GDM1 (cell line): ENCODE measurements at places on chromosomes 2 and 18.

DNA sequence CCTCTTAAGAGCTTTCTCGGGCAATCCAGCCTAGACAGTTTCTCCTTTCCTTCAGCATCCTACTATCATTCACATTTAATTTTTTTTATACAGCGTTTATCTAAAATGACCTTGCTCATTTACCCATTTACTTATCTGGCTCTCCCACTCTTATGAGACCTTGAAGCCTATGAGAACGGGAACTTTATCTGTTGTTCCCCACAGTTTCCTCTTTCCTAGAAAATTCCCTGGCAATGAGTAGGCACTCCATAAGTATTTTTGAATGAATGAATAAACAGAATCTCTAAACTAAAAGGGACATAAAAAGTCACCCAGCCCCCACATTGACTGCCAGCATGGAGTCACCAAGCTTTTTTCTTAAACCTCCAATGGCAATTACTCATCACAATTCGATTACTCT is 353.2 kb downstream of the METTL4 start:
- no peak for DNase-seq

DNA sequence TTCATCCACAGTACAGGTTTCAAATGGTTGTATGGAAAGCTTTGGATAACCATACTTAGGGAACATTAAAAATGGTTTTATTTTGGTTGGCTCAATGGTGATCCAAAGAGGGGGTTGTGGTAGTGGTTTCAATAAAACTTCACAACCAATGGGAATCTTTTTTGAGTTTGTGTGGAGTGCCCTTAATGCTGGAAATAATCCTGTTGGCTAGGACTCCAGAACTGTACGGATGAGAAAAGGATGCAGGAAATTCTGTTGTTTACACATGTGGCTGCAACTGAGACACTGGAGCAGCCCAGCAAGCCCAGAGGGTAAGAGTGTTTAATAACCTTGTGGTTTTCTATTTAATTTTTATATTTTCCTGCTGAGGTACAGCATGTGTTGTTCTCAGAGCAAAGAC is at the start of gene CCDC102B:
Gene CCDC102B, plus strand, starts transcription at position 210 of the 400 bp plus-strand sequence. CDS start 38,684 bp downstream, outside the sequence.
- no peak for DNase-seq

DNA sequence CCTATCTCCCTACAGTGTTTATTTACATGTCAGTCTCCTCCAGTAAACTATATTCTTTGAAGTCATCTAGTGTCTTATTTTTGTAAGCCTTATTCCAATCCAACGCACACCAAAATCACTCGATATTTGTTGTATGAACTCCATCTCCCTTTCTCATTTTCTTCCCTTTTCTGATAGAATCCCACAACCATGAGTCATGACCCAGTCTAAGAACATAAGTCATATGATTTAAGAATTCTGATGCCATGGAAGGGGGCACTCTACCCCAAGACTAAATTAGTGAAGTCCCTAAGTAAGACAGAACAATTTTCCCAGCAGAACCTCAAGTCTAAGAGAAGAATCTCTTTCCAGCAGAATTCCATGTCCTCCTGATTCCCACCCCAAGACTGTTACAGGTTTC is 5.4 kb downstream of the CHMP3 start:
- DNase-seq, result no peak

- DNase-seq, result no peak
Observed at GRCh38 chr2:18674309-18674708, 84.9 kb upstream of the NT5C1B start.

GRCh38 chr2:174740721-174741120 is 23.6 kb downstream of the CHRNA1 start:
- DNase-seq, result no peak

DNA sequence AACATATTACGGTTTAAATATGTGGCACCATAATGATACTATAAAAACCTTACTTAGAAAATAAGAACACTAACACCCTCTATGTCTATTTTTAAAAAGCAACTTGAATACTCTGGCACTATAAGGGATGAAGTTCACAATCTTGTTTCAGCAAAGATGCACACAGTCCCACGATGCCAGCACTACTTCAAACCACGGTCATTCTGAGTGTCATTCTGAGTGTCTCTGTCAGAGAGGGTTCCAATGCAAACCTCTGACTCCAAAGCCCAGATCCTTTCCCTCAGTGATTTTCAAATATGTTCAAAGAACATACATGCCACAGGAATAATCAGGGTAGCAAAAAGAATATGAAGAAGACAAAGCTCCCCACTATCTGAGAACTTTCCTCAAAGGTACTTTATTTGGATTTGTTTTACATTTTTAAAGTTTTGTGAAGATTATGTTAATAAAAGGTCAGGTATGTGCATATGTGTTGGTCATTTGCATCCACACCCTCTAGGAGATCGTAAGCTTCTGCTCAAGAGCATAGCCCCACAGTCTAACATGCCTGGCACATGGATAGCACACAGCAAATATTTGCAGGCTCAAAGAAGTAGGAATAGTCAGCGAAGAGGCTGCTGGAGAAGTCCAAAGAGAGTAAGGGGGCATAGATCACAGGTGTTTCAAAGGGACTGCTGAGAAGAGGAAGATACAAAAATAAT is 127.6 kb downstream of the DYM start:
- no peak for DNase-seq

DNA sequence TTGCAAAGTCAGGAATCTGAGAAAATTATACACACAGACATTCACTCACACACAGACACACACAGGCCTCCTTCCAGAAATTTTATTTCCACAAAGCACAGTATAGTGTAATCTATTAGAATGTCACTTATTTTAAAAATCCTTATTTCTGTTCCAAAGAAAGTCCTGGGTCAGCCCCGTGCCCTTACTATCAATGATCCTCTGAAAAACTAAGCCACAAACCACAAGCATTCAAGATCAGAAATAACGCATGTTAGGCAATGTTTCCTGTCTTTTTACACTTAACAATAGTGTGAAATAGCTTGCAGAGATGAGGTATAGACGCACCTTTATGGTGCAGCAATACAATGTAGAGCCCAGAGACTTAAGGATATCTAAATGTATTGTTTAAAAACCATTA is 25.8 kb downstream of the TBC1D8 start:
- no peak for DNase-seq
